Naive B cell (primary cell): ENCODE measurements at places on chromosomes 3 and 15. TPM values are rescaled to one million over a fixed set of nuclear protein-coding genes. Genes with fewer than 3 reads are reported as not detected.

The ANKRD34C gene
- not detected for polyA plus RNA-seq

DNA sequence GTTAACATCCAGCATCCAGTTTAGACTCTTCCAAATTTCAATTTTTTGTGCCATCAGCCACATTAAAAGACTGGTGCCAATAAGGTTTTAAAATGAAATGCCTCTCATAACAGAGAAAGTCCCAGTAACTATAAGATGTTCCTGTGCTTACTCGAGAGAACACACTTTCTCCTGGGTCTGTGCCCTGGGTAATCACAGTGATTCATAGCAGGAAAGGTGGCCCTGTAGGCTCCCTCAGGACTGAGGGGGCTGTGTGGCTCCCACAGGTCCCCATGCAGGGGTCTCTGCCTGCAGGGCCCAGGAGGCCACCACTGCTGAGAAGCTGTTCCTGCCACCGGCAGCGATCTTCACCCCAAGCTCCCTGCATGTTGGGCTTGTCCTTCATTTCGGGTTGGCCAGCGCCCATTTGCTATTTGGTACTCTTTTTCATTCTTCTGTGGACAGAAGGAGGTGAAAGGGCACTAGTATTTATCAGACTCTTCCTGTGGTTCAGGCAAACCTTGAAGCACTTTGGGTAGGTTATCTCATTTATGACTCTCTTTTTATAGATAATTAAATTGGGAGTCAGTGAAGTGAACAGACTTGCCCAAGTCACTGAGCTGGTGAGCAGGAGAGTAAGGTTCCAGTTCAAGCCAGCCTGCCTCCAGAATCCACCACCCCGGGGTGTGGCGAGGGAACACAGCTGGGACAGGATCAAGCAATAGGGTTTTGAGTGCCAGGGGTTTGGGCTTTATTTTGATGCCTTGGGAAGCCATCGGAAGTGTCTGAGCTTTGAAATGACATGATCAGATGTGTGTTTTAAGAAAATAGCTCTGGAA is 44.2 kb upstream of the PLXNA1 start:
- H3K27me3 ChIP-seq: no peaks in the 10 kb centered on the region
- H3K27ac ChIP-seq: no peak overlapping the region
- H3K36me3 ChIP-seq: no peaks in the 10 kb centered on the region
- H3K4me1 ChIP-seq: peaks cover 17% of the 10 kb centered on the region
- no peak for DNase-seq

GRCh38 chr15:72135719-72136118 is 17.5 kb downstream of the SENP8 start:
- no peaks in the 10 kb centered on the region for H3K36me3 ChIP-seq
- no peak overlapping the region for H3K4me3 ChIP-seq
- H3K27me3 ChIP-seq: peaks cover 3% of the 10 kb centered on the region
- H3K27ac ChIP-seq: no peak overlapping the region
- DNase-seq: no peak
- H3K4me1 ChIP-seq: peaks cover under 1% of the 10 kb centered on the region

- no peaks in the 10 kb centered on the region for H3K4me1 ChIP-seq
- H3K4me3 ChIP-seq: no peak overlapping the region
- peaks cover 52% of the 10 kb centered on the region for H3K27me3 ChIP-seq
- no peak overlapping the region for H3K27ac ChIP-seq
- no peaks in the 10 kb centered on the region for H3K36me3 ChIP-seq
- no peak for DNase-seq
Measured at GRCh38 chr3:14562121-14562890, 22.2 kb upstream of the GRIP2 start.

DNA sequence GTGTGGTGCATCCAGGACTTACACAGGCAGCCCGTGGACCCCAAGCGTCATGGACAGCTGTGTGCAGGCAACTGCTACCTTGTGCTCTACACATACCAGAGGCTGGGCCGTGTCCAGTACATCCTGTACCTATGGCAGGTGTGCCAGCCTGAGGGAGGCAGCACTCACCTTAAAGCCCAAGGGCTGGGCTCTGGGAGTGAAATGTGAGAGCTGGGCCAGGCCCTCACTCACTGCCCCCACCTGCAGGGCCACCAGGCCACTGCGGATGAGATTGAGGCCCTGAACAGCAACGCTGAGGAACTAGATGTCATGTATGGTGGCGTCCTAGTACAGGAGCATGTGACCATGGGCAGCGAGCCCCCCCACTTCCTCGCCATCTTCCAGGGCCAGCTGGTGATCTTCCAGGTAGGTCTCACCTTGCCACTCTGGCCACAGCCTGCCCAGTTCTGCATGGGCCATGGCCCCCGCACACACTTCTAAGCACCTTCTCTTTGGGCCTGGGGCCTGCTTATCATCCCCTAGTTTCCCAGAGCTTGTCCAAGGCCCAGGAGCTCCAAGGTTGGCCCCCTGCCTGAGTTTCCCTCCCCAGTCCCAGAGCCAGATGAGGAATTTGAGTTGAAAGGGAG is 11.0 kb downstream of the VILL start:
- H3K4me3 ChIP-seq: no peak overlapping the region
- H3K27ac ChIP-seq: no peak overlapping the region
- peaks cover 4% of the 10 kb centered on the region for H3K36me3 ChIP-seq
- H3K27me3 ChIP-seq: no peaks in the 10 kb centered on the region
- peaks cover 36% of the 10 kb centered on the region for H3K4me1 ChIP-seq

- peaks cover 13% of the 10 kb centered on the region for H3K36me3 ChIP-seq
- no peak for DNase-seq
- H3K4me3 ChIP-seq: no peak overlapping the region
- no peaks in the 10 kb centered on the region for H3K27me3 ChIP-seq
- peak overlapping the region; percentile 78 for H3K27ac ChIP-seq
Measured at GRCh38 chr15:90557186-90558084, 27.7 kb downstream of the CRTC3 start.

The MRAS gene
- polyA plus RNA-seq: not detected

The ANKUB1 gene
- polyA plus RNA-seq: 0.35 TPM

- peaks cover 6% of the 10 kb centered on the region for H3K27me3 ChIP-seq
Measured at GRCh38 chr3:141669434-141669833, 68.7 kb upstream of the RNF7 start.

DNA sequence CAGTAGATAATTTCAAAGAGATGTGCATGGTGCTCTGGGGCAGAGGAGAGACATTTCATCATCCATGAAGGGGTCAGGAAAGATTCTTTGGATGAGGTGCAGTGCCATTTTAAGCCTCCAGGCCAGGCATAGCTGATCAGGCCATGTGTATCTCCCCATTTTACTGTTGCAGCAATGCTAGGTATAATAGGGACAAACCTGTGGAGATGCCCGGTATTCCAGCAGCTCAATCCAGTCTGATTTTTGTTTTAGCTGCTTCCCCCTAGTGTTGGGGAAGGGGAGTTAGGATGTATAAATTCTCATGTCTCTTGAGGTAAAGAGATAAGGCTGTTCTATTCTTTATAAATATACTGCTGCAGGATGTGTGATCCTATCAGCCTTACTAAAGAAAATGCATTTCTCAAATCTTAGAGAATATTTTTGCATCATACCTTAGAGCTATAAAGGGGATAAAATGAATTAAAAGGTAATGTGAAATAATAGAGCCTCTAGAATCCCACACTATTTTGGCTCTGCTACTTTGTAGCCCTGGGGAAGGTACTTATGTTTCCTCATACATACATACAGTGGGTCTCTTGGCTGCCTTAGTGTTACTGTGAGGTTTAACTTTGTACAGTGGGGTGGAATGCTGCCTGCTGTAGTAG is 5.2 kb downstream of the CDV3 start:
- no peaks in the 10 kb centered on the region for H3K27me3 ChIP-seq
- no peaks in the 10 kb centered on the region for H3K36me3 ChIP-seq
- H3K27ac ChIP-seq: no peak overlapping the region
- DNase-seq: no peak

GRCh38 chr3:23387286-23387918 is 184.3 kb downstream of the UBE2E2 start:
- DNase-seq: no peak
- H3K27me3 ChIP-seq: no peaks in the 10 kb centered on the region
- H3K27ac ChIP-seq: no peak overlapping the region
- peaks cover 67% of the 10 kb centered on the region for H3K4me1 ChIP-seq
- no peak overlapping the region for H3K4me3 ChIP-seq

GRCh38 chr3:126749931-126750755 is 46.1 kb downstream of the CHCHD6 start:
- no peak overlapping the region for H3K27ac ChIP-seq
- peaks cover 11% of the 10 kb centered on the region for H3K4me1 ChIP-seq
- no peak for DNase-seq
- H3K4me3 ChIP-seq: no peak overlapping the region

- no peaks in the 10 kb centered on the region for H3K4me1 ChIP-seq
- DNase-seq: no peak
- no peaks in the 10 kb centered on the region for H3K36me3 ChIP-seq
- peaks cover 37% of the 10 kb centered on the region for H3K27me3 ChIP-seq
- H3K27ac ChIP-seq: no peak overlapping the region
- H3K4me3 ChIP-seq: no peak overlapping the region
Measured at GRCh38 chr15:79680720-79681119, 216.1 kb downstream of the MTHFS start.

DNA sequence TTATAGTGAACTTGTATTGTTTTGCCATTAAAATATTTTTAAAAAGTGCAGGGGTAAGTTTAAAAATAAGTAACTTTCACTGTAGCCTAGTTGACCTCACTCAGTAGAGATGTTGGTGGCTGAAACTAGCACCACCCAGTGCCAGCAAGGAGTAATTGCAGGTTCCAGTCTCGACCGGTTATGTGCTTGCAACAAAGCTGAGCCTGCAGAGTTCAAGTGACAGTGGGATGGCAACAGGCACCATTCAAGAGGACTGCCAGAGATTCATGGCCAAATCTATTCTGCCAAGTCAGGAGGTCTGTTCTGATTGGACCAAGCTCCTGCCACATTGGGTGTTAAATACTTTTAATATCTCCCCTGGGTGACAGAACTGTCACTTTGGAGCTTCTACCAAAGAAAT is 2.7 kb downstream of the ADAMTS7 start:
- H3K27me3 ChIP-seq: peaks cover 36% of the 10 kb centered on the region
- no peak for DNase-seq
- no peak overlapping the region for H3K27ac ChIP-seq

- DNase-seq: no peak
- no peak overlapping the region for H3K27ac ChIP-seq
- H3K4me3 ChIP-seq: no peak overlapping the region
- no peaks in the 10 kb centered on the region for H3K36me3 ChIP-seq
- H3K27me3 ChIP-seq: no peaks in the 10 kb centered on the region
Measured at GRCh38 chr3:106034313-106034712, 165.5 kb upstream of the CBLB start.

DNA sequence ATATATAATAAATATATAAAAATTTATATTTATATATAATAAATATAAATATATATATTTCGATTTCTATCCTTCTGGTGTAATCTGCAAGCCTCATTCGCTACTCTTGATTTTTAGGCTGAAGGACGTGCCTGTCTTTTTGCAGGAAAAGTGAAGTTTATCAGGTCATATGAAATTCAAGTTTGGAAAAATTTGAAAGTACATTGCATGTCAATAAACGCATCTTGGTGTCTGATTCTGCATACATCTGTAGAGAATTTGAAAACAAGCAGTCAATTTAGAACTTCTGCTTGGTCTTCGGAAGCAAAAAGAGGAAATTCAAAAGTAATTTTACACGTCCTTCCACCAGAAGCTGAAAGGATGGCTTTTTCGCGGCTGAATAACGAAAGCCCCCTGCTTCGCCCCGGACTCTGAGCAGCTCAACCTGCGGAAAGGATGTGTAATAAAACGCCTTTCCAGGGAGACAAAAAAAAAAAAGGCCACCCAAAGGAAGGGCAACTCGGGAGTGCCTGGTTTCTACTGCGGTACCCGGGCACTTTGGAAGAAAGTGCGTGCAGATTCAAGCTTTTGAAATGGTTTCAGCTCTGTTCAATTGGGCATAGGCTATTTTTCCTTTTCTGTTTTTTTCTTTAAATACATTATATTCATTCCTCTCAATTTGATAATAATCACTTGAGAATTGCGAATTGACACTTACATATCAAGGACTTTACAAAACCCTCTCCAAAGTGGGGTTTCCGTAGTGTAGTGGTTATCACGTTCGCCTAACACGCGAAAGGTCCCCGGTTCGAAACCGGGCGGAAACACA is 1.5 kb upstream of the MYNN start:
- peaks cover 46% of the 10 kb centered on the region for H3K4me1 ChIP-seq
- peak overlapping the region; percentile 100 for H3K4me3 ChIP-seq
- peak overlapping the region; percentile 99 for H3K27ac ChIP-seq
- peak; percentile 81 for DNase-seq
- peaks cover 8% of the 10 kb centered on the region for H3K36me3 ChIP-seq
- H3K27me3 ChIP-seq: no peaks in the 10 kb centered on the region

The LMAN1L gene
- not detected for polyA plus RNA-seq

The TP63 gene
- polyA plus RNA-seq: 0.21 TPM

The FANCD2OS gene
- polyA plus RNA-seq: not detected

DNA sequence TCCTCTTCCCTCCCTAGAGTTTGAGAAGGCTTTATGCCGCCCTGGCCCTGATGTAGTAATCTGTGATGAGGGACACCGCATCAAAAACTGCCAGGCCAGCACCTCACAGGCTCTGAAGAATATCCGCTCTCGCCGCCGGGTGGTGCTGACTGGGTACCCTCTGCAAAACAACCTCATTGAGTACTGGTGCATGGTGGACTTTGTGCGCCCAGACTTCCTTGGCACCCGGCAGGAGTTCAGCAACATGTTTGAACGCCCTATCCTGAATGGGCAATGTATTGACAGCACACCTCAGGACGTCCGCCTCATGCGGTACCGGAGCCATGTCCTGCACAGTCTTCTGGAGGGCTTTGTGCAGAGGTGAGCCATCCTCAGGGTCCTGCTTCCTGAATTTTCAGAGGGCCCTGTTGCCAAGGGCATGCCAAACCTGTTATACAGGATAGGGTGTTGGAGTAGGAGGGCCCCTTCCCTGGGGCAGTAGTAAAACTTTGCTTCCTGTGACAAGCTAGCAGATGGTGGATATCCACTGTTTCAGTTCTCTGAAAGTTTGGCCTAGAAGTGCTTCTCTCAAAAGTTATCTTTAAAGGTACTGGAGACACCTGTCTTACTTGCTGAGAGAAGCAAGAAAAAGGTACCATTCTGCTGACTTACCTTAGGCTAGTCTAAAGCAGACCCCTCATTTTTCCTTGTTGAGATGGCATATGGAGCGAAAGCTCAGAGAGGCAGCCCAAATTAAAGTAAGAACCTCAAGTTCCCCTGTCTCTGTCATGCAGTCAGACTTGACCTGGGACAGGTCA is 33.7 kb upstream of the TEX264 start:
- H3K4me1 ChIP-seq: no peaks in the 10 kb centered on the region
- no peak overlapping the region for H3K4me3 ChIP-seq
- no peaks in the 10 kb centered on the region for H3K27me3 ChIP-seq
- H3K27ac ChIP-seq: no peak overlapping the region
- peaks cover 43% of the 10 kb centered on the region for H3K36me3 ChIP-seq

- no peaks in the 10 kb centered on the region for H3K36me3 ChIP-seq
- no peak overlapping the region for H3K4me3 ChIP-seq
- no peaks in the 10 kb centered on the region for H3K27me3 ChIP-seq
- no peak for DNase-seq
- H3K27ac ChIP-seq: peak overlapping the region; percentile 18
Measured at GRCh38 chr15:63987796-63988378, 58.4 kb downstream of the DAPK2 start.

DNA sequence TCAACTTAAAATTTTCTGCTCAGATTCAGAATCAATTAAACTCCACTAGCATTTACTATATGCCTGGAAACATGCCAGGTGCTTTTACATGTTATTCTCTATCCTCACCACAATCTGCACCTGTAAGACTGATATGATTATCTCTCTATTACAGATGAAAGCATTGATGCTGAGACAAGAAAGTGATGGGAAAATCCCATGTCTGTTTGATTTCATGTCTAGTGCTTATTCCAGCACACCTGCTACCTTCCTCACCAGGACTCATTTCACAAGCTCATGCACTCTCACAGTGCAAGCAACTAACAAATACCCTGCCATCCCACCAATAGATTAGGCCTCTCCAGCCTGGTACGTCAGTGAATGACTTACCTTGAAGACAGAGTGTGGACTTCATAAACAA is 25.0 kb upstream of the BCL6 start:
- H3K36me3 ChIP-seq: no peaks in the 10 kb centered on the region
- H3K27me3 ChIP-seq: peaks cover 5% of the 10 kb centered on the region
- H3K27ac ChIP-seq: no peak overlapping the region
- H3K4me3 ChIP-seq: no peak overlapping the region
- no peak for DNase-seq
- peaks cover 22% of the 10 kb centered on the region for H3K4me1 ChIP-seq
